Activated naive CD4-positive, alpha-beta T cell treated with anti-CD3 and anti-CD28 coated beads, Interleukin-2, amount 50 U/mL, for 72 hours (primary cell): ENCODE measurements at places on chromosomes 2 and 18. TPM values are rescaled to one million over a fixed set of nuclear protein-coding genes. Genes with fewer than 3 reads are reported as not detected.

The CHRNG gene
- not detected for total RNA-seq

The NEU4 gene
- total RNA-seq, result 1.1 TPM

The REL gene
- total RNA-seq, result 23.3 TPM

The LYPD6B gene
- not detected for total RNA-seq

The STARD7 gene
- 82.9 TPM for total RNA-seq

The CIDEA gene
- total RNA-seq, result not detected

The KIAA2012 gene
- total RNA-seq, result not detected

GRCh38 chr2:240320204-240320993 lies 115.1 kb upstream of the GPC1 start:
- DNase-seq, result peak; percentile 44

DNA sequence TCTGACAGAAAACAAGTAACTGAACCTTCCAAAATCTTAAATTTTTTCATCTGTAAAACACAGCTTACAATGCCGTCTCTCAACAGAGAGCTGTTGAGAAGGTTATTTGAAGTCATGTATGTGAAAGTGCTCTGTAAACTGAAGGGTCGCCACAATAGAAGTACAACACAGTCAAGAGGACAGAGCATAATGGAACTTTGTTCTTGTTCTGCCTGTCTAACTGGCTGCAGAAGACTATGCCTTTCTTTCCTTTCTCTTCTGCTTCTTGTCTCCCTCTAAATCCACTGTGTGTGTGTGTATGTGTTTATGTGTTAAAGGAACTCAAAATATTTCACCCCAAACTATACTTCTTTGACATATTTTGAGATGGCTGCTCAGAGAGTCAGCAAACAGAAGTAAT lies 365.8 kb upstream of the RND3 start:
- no peak for DNase-seq

DNA sequence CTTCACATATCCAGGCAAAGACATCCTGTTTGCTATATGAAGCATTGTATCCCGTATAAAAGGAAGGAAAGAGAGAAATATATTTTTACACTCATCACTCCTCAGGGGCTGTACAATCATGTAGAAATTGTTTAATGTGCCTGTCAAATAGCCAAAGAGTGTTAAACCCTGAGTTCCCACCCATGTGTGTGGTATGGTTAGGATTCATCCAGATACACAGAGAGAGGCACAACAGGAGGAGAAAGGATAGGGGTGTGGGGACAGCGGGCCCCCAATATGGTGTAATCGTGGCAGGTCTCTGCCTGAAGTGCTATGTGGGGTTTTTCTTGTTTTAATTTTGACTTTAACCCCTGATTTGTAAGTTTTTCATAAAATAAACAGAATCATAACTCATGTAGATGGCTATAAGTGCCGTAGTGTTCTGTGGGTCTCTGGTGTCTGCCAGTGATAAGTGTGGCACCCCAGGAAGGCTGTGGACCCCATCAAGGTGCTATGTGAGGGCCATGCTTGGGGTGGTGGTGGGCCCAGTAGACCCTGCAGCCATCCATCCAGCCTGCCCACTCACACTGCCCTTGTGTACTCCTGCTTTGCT lies 10.2 kb upstream of the IL18R1 start:
- DNase-seq, result no peak

- DNase-seq, result peak; percentile 60
Observed at GRCh38 chr2:153519257-153519875, 40.8 kb upstream of the RPRM start.

DNA sequence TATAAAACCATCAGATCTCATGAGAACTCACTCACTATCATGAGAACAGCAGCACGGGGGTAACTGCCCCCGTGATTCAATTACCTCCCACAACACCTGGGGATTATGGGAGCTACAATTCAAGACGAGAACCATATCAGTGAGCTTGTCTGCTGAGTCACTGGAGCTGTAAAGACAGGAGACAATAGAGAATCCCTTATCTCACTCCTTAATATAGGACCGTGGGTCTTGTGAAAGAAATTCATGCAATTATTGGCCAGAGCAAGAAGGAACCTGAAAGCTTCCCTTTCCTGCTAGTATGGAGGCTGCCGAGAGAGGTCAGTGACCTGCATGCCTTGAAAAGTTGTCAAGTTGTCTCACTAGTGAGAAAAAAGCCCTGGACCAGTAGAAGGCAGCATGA lies 9.5 kb upstream of the TNFAIP6 start:
- no peak for DNase-seq

DNA sequence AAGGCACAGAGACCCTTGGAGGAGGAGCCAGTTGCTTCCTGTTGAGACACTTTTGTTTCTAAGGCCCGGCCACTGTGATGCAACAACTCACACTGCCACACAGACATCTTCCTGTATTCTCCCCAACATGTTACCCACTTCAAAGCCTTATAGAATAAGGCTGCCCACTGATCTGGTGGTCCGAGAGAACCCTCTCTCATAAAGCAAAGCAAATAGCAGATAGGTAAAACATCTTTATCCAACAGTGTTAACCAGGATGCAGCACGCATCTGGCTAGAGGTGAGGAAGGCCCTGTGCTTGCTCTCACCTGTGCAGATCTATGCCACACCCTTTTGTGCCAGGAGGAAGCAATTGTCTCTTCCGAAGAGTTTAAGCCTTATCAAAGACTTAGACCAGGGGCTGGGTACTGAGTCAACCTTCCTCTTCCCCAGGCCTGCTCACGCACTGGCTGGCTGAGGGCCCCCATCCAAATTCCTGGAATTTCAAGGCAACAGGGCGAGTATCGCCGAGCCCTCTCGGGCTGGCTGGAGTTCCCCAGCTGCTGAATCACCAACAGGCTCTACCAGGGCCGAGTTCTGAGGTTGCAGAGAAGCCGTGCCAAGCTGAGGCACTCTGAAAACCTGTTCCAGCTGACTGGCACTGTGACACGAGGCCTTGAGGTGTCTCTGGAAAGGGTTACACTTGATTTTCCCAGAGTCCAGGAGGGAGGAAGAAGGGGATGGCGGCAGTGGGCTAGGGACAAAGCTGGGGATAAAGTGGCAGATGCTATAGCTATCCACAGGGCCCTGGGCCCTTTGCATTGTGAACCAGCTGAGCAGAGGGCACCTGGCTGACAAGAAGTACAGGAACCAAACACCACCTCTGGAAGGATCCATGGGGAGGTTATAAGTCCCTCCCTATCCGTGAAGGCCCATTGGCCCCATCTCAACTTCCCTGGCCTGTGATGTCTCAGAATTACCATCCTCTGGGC lies 29.3 kb downstream of the TGFA start:
- DNase-seq, result no peak

DNA sequence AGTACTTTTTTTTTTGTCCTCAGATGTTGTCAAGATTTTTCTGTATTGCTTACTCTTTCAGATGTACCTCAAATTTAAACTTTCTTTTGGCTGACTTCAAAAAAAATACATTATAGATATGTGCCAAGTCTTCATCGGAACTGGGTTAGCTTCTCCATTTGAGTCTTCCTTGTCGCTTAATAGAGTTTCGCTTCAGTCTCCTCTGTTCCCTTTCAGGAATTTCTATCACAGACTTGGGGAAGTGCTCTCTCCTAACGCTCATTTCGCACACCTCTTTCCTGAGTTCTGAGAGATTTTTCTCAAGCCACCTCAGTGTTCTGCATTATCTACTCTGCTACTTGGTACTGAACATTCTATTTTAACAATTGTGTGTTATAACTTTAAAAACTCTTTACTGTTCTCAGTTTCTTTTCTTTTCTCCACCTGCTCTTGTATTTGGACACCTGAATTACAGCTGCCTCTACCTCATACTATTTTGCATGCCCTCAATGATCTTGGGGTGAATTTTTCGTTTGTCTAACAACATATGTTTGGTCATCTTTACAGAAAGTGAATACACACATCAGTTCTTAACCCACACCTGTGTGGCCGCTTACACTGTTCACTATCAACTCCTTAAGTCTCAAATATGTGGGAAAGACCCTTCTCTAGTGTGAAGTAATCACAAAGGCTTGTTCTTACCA lies 16.5 kb downstream of the PTPN2 start:
- no peak for DNase-seq

DNA sequence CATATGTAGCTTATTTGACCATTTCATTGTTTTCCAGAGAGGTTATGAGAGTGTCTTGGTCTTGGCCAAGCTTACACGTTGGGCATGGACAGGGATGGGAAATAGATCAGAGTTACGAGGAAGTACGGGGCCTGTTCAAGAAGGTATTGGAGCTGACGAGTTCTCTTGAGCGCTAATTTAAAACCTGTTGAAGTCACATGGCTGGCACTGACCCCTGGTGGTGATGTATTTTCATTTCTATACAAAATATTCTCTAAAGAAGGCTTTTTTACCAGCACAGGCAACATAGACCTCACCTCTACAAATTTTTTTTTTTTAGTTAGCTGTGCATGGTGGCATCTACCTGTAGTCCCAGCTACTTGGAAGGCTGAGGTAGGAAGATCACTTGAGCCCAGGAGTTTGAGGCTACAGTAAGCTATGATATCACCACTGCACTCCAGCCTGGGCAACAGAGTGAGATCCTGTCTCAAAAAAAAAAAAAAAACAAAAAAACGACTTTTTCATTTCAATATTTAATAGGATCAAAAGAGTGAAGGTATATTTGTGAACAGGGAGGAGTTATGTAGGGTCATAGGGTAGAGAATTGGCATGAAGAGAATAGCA lies 19.6 kb downstream of the UGP2 start:
- peak; percentile 43 for DNase-seq

DNA sequence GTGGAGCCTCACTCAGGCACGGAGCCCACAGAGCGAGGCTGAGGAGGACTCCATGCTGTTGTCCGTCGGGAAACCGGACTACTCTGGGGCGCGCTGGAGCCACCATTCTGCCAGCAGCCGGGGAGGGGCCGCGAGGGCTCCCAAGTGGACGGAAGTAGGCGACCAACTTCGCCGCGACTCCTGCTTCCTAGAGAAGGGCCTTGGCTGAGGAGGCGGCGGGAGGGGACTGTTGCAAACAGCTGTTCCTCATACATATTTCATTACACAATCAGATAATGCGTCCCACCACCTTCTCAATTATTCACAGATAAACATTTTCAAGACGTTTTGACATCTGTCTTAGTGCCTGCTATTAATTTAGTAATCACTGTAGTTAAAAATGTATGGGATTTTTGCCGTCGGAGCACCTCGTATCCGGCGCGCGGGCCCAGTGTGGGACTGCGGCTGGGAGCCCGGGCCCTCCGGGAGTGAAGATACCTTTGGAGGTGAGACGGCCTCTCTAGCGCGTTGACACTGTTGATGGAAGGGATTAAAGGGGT lies 11.7 kb upstream of the SIX3 start:
- DNase-seq, result no peak

GRCh38 chr18:42196651-42197050 lies 241.6 kb downstream of the PIK3C3 start:
- no peak for DNase-seq

GRCh38 chr2:71923887-71924533 lies 223.7 kb downstream of the CYP26B1 start:
- peak; percentile 55 for DNase-seq

GRCh38 chr2:121828281-121828731 lies 72.9 kb downstream of the TSN start:
- DNase-seq, result no peak

GRCh38 chr18:55658598-55658997 lies 70.6 kb upstream of the TCF4 start:
- DNase-seq, result no peak

DNA sequence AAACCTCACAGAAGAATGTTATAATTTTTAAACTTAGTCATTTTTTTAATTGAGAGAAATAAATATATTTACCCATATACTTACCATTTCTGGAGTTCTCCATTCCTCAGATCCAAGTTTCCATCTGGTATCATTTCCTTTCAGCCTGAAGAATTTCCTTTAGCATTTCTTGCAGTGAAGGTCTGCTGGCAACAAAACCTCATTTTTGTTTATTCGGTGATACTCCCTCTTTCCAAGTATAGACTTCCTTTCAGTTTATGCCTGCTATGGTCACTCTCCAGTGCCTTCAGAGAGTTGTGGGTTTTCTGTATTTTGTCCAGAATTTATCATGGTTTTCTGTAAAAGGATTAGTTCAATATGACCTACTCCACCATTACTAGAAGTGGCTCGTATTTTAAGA lies 17.0 kb downstream of the WDPCP start:
- DNase-seq, result no peak

DNA sequence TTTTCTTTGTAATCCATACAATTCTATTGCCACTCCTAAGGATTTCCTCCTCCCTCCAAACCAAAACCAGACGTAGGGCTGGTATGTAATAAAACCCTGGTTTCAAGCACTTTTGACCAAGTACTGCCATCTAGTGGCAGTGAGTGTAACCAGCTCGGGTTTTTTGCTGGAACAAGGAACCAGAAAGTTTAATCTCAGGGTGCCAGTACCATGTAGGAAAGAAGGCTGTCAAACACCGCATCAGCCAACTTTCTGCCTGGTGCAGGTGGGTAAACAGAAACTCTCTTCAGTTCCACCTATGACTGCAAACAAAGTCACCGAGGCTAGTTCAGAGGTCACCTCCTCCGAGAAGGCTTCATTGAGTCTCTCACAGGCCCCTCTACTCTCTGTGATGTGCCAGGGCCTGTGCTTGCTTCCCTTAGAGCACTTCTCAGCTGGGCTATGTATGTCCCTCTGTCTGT lies 10.2 kb upstream of the THNSL2 start:
- DNase-seq, result peak; percentile 60

DNA sequence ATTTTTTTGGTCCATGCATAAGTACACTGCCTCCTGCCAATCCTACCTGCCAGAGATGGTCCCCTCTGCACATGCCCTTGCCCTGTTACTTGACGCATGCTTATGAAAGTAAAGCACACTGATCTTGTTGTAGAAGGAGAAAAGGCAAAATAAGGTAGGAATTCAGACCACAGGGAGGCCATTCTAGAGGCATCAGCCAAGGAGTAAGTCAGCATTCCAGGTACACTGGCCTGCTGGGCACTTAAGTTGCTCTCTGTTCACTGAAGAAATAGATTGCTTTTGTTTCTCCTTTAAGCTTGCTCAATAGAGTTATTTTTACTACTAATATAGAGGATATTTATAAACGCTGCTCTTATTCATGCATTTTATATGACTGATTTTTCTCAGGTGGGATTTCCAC lies 604.4 kb downstream of the TDRD15 start:
- DNase-seq, result no peak

DNA sequence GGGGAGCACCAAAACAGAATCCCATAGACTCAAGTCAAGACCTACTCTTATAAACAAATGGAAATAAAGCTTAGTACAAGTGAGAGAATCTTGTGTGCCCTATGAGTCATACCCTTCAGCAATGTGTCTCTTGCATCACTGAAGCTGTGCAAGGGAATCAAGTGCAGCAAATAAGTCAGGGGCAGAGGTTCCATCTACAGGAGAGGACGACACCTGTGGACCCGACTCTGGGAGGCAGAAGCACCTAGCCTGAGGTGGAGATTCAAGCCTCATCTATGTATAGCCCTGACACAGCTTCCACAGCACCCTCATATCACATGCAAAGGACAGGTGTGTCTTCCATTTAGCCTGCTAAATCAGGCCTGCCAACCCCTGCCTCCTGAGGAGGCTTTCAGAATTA lies 298.2 kb downstream of the CNTNAP5 start:
- no peak for DNase-seq

- peak; percentile 76 for DNase-seq
Observed at GRCh38 chr18:12990123-12990475, 1.1 kb upstream of the CEP192 start.

GRCh38 chr2:189751080-189751658 lies 11.4 kb downstream of the OSGEPL1 start:
- DNase-seq, result no peak

DNA sequence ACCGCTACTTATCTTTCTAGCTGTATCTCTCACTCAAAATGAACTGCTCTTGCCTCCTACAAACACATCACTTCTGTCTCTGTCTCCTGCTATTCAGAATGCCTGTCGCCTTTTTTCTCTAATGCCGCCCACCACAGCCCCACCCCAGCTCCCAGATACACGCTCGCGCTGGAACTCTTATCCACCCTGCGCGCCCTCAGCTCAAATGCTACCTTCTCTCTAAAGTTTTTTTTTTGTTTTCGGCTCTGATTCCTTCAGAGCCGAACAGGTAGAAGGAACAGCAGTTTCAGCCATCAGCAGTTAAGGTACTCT lies 3.9 kb upstream of the SOS1 start:
- peak; percentile 17 for DNase-seq
